ENCODE measurements at places on chromosomes 4 and X.

DNA sequence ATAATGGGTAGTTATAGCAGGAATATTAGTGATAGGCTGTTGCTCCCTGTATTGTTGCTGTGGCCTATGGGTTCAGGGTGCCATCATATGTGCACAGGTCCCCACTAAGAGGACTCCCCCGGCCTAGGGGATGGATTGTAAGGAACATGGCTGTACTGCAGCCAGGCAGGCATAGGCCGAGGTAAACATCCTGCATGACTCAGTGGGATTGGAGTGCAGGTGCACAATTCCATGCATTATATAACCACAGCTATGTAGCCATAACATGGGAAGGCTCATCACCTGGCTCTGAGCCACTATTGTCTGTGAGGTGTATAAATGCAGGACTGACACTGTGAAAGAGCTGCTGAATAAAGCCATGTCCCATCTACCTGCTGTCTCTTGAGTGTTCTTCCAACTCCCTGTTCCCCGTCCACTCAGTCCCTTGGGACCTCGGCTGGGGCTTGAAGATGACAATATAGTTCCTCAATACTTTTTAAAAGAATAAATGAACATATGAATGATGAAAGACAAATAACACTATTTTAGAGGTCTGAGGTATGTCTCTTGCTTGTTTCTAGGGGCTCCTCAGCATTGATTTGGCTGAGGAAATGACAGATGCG is 425.2 kb downstream of the IDS start:
- no peak for DNase-seq

DNA sequence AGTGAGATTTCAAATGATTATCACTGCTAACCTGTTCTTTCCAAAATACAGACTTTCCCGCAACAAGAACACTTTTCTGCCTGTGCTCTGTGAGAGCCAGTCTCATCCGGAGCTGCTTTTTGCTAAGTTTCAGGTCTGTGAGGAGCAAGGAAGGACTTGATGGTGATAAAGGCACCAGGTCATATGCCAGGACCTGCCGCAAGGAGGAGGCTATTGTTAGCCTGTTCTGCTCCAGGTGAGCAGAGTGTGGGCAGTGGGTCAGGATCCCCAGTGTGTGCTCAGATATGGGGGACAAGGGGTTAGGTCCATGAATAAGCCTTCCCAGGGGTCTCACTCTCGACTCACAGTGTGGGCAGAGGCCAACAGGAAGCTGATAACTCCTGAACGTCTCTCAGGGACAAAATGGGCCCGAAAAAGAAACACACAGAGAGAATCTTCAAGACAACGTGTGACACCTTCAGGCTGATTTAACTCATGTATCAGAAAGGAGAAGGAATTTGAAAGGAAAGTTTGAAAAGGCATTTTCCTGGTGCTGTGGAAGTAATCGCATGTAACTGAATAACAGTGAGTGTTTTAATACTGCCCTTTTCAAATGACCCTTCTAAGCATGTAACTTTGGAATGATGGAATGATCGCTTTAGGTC is 57.7 kb upstream of the PDLIM3 start:
- DNase-seq, result no peak

- DNase-seq, result no peak
These were observed 47.2 kb downstream of the DMP1 start for GRCh38 chr4:87697272-87697671.

DNA sequence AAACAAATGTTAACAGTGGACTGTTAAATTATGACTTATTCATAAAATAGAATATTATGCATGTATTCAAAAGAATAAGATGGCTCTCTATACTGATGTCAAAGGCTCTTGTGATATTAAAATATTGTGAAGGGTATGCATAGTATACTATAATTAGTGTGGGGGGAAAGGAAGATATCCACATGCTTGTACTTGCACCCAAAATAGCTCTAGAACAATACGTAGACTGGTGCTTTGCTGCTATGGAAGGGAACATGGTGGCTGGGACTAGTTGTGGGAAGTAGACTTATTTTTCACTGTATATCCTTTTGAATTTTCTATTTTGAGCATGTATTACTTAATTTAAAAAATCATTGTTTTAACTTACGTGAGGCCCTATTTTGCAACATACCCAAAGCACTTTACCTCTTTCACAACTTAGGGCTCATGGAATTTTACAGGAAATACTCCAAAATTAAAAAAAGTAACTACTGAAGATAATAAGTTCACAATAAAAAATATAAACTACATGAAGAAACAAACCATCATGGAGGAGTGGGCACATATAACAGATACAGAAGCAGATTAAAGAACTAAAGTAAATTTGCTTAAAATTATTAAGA is 7.9 kb downstream of the PGRMC2 start:
- no peak for DNase-seq

DNA sequence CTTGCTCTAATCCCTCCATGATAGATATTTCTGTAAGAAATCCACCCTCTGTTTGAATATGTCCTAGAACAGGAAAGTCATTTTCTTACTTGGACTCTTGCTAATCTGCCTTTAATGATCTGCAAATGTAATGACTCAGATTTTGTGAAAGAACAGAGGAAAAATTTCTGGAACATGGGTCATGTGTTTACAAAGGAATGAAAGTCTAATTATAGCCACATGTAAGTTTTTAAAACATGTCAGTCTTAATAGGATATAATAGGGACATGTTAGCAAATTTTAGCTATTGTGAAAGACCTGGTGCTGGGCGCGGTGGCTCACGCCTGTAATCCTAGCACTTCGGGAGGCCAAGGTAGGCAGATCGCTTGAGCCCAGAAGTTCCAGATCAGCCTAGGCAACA is 47.6 kb downstream of the GRK4 start:
- no peak for DNase-seq
